ENCODE measurements at places on chromosomes 2 and 18.

GRCh38 chr2:157792335-157793052 lies 83.6 kb downstream of the ACVR1 start:
- no peak for DNase-seq

GRCh38 chr2:37020887-37021796 lies 54.8 kb upstream of the STRN start:
- DNase-seq, result no peak

- no peak for DNase-seq
Measured at GRCh38 chr2:150465703-150466569, 21.5 kb downstream of the RND3 start.

GRCh38 chr18:1078301-1078700 lies 173.6 kb downstream of the ADCYAP1 start:
- DNase-seq, result no peak

- no peak for DNase-seq
Measured at GRCh38 chr2:17765398-17765797, 11.5 kb downstream of the GEN1 start.

DNA sequence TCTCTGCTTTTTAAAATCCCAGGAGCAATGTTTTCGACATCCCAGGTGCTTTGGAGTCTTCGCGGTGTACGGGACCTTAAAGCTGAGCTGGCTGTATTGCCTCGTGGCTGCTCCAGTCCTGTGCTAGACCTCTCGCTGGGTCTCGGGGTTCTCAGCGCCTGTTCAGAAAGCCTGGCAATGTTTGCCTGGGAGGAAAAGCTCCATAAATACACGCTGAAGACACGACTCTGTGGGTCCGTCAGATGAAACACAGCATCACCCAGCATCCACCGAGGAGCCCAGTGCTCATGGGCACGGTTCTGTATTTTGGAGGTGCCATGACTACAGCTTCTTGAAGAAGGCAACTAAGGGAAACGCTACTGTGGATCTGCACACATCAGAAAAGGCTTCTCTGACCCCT lies 21.6 kb downstream of the MBP start:
- DNase-seq, result no peak
